Kidney epithelial cell (primary cell): ENCODE measurements at places on chromosomes 1 and 21.
A peak's percentile ranks its signal among the peaks of the same experiment; 100 is the strongest.

DNA sequence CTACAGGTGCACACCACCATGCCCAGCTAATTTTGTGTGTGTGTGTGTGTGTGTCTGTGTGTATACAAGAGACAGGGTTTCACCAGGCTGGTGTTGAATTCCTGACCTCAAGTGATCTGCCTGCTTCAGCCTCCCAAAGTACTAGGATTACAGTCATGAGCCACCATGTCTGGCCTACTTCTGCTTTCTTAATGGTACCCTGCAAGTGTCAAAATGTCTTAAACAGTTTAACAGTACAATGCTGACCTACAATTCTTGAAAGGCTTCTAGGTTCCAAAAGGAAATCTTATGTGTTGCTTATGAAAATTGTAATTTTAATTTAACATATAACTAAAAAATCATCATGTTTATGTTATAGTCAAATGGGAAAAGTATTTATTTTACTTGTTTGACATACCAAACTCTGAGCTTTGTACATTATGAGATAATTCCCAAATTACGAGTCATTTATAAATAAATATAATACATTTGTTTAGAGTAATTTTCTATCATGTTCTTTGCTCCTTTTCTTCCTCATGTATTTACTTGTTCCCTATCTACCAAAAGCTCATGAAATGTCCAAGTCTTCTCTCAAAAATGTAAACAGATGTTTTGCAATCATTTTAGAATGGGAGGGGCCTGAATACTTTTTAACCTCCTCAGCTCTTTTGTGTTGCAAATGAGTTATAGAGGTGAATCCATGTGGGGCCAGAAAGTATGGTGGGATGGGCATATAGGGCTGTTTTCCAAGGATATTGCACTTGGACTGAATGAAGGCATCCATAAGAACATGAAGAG, 8.4 kb upstream of the VCAM1 start:
- DNase-seq: no peak

- no peak for DNase-seq
Observed at GRCh38 chr1:90007979-90008404, 13.1 kb downstream of the ZNF326 start.

GRCh38 chr1:106746448-106747085, 309.9 kb upstream of the PRMT6 start:
- DNase-seq: peak; percentile 37

DNA sequence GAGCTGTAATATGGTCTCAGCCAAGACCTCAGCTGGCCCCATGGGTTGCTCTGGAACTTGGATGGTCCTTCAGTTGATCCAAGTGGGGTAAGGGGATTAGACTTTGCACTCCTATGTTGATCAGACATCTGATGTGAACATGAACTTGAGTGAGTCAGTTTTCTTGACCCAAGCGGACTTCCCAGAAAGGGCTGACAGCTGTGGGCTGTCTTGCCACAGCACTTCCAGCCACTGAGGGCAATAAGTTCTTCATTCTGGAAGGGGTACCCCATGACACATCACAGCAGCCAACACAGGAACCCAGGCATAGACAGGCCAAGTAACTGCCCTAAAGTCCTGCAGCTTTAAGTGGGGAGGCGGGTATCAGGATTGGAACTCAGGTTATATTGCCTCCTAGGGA, 93.9 kb upstream of the USP24 start:
- DNase-seq: no peak

GRCh38 chr21:44523567-44524413, 16.2 kb downstream of the KRTAP10-1 start:
- DNase-seq: no peak

DNA sequence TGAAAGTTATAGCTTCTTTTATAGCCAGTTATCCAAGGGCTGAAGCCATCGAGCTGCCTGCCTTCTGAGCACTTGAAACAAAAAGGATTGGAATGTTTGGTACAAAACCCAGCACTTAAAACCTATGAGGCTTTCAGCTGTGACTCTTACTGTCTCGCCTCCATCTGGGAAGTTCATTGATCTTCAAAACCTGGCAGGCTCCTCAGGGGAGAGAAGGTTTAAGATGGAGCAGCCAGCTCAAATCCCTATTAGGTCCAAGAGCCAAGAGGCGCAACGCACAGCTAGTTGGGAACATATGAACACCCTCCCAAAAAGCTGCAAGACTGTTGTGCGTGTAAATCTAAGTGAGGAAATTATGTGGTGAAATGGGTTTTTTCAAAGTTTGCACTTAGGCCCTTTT, 33.4 kb downstream of the BACE2 start:
- no peak for DNase-seq

DNA sequence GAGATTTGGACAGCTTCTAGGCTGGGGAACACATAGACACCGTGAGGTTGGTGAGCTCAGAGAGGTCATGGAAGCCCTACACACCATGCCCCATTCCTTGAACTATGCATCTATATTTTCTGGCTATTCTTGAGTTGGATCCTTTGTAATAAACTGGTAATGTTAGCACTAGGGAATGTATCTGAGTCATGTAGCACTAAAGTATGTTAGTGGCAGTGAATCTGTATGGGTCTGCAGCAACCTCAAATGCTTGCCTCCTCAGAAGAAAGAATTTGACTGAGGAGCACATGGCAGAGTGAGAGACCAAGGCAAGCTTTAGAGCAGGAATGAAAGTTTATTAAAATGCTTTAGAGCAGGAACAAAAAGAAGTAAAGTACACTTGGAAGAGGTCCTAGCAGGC, 43.7 kb upstream of the LRRC7 start:
- no peak for DNase-seq

DNA sequence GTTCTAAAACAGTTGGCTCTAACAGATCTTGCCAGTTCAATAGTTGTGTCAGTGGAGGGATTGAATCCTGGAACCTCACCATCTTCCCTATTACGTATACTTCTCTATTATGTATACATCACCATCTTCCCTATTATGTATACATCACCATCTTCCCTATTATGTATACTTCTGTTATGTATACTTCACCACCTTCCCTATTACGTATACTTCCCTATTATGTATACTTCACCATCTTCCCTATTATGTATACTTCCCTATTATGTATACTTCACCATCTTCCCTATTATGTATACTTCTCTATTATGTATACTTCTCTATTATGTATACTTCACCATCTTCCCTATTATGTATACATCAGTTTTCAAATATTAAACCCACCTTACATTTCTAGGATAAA, 34.4 kb upstream of the HP1BP3 start:
- no peak for DNase-seq

GRCh38 chr1:12161324-12161661, 5.5 kb upstream of the TNFRSF1B start:
- no peak for DNase-seq

GRCh38 chr1:10353282-10353681, 45.6 kb upstream of the PGD start:
- DNase-seq: no peak

DNA sequence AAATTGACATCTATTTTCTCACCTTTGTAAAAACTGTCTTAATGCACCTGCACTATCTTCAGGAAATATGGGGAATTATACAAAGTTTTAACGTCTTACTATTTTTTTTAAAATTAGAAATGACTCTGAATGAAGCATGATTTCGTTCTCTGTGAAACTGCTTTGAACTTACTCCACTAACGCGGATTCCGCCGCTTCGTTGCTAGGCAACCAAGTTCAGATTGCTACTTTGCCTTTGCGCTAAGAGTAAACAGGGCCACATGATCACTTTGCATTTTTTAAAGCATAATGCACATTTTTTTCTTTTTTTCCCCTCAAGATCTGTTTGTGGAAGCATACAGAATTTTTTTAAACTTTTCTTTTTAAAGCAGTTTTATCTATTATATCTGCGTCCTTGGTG, 690.5 kb downstream of the BRINP3 start:
- DNase-seq: no peak

GRCh38 chr1:64046243-64046642, 157.2 kb upstream of the UBE2U start:
- no peak for DNase-seq

- no peak for DNase-seq
Observed at GRCh38 chr1:113493533-113493932, 103.2 kb downstream of the MAGI3 start.

- DNase-seq: no peak
Observed at GRCh38 chr1:218835609-218836008, 338.1 kb upstream of the LYPLAL1 start.

DNA sequence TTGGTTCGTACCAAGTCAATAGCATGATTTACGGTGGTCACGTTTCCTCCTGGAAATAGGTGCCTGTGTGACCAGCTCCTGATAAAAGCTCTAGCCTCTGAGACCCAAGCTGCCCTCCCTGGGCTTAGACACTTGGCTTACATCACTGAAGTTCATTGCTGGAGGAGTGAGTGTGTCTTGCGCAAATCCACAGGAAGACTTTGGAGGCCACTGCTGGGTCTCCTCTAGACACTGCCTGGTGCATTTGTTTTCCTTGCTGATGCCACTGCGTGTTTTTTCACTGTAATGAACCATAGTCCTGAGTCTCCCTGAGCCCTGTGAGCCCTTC, 230.6 kb downstream of the DSCAM start:
- no peak for DNase-seq

DNA sequence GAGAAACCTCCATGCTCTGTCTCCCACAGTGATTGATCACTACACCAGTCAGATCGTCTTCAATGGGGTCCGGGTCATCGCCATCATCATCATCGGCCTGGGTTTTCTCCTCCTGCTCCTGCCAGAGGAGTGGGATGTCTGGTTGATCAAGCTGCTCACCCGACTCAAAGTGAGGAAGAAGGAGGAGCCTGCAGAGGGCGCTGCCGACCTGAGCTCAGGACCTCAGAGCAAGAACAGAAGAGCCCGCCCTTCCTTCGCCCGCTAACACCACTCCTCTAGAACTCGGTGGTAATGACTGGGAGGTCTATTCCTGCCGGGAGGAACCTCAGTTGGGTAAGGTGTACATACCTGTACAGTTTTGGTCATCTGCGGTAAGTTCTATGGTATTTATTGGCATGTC, 50.3 kb upstream of the COA6 start:
- no peak for DNase-seq

GRCh38 chr1:93703643-93704042, 22.0 kb upstream of the BCAR3 start:
- DNase-seq: no peak

DNA sequence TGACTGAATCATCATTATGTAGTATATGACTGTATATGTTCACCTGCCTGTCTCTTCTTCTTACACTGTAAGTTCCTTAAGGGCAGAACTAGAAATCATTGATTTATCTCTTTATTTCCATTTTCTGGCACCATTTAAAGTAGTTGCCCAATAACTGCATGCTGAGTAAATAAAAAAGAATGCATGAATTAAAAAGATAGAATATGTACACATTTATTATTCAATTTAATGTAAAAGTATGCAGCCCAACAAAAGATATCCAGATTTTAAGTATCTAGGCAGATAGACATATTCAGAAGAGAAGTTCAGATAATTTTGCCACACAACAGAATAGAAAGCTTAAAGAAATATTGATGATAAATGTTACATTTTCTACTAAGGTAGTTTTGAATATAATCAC, 1244.6 kb upstream of the ADGRL4 start:
- DNase-seq: no peak

- DNase-seq: no peak
Observed at GRCh38 chr1:10895621-10896020, 99.2 kb upstream of the CASZ1 start.

DNA sequence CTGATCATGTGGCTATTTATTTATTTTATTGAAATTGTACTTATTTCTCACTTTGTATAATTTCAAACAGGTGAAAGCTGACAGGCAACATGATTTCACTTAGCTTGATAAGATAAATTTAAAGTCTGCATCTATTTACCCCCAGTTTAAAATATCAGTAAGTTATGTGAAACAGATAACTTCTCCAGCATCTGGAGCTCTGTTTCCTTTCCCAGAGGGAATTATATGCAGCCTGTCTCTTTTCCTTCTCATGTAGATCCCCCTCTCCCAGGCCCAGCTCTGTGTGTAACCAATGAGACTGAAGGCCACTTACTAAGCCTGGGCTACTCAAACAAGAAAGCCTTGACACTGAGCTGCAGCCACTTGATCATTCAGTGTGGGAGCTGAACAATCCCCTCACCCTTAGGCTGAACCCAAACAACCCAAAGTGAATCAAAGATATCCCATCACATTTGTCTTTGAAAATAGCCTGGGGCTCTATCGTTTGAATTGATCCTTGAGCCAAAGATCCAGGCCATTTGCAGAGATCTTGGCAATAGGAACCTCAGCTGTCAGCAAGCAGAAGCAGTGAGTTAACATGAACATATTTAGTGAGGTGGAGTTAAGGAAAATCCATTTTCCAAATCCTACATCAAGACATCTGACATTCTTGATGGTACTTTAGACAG, 383.9 kb downstream of the TGFB2 start:
- no peak for DNase-seq

DNA sequence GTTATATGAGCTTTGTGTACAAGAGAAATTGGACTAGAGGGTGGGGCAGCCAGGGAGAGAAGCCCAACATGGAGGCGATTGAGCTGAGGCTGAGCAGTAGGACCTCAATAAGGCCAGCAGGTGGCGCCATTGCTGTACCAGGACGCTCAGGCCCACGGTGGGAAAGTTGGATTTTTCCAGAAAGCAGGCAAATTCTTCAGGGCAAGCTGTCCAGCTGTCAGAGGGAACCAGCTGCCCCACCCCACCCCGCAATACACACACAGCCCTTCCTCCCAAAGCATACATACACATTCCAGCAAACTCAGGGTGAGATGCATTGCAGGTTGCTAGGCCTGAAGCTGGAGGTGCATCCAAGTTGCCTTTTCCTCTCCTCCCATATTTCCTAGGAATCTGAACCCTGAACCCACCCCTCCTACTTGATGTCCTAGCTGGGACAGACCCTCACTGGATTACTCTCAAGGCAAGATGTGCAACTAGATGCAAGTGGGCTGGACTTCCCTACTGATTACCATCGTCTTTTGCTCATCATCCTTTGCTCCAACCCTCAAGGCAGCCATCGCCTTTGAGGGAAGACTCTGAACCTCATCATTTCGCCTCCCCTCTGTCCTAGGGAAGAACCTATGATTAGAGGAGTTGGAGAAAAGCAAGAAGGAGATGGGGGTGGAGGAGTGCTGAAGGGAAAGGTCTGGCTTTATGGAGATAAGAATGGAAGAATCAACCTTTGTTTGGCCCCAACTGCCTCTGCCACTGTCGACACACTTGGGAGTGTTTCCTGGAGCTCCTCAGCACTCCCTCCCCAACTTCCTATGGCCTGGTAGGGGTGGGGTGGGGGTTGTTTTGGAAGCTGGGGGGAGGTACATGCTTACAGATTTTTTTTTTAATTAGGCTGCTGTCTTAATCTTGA, 25.5 kb downstream of the CD34 start:
- DNase-seq: no peak

- no peak for DNase-seq
Observed at GRCh38 chr1:52706136-52706670, 8.1 kb upstream of the COA7 start.
